Stimulated activated CD8-positive, alpha-beta memory T cell treated with anti-CD3 and anti-CD28 coated beads, Interleukin-4, amount 100 ng/mL, for 24 hours (primary cell): ENCODE measurements at places on chromosomes 16 and 17.

DNA sequence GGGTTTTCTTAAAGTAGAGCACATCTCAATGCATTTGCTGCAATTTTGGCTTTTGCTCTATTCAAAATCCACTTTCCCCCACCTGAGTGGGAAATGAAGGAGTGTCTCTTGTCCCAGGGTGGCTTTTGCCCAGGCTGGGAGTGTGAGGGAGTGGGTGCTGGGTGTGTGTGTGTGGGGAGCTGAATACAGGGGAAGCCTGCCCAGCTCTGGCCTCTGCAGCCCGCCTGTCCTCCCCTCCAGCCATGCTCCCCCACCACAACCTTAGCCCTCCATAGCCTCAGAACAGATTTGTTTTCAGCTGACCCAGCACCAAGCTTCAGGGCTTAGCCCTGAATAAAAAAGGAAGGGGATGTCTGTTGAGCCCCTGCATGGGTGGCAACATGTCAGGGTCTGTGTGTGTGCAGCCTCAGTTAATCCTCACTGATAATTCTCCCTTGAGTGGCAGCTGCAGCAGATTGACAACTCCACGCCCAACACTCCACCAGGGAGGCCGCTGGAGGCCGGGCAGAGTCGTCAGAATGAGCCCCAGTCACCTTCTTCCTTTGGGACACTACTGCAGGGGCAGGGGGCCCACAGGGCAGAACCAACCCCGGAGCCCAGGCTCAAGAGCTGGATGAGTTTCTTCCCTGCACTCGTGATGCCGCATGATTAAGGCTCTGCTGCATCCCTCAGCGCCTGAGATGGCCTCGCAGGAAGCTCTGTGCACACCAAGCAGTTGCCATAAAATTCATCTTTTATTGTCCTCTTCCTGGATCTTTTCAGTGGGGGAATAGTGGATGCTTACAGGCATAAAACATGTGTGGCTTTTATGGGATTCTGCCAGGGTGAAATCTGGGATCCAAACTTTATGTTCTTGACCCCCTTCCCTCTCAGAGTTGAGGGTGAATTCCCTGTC is 55.0 kb downstream of the SPACA3 start:
- DNase-seq = no peak

- no peak for DNase-seq
Measured at GRCh38 chr16:68070806-68071517, 14.2 kb upstream of the NFATC3 start.

GRCh38 chr16:10806698-10807097 is 11.9 kb downstream of the TVP23A start:
- no peak for DNase-seq

DNA sequence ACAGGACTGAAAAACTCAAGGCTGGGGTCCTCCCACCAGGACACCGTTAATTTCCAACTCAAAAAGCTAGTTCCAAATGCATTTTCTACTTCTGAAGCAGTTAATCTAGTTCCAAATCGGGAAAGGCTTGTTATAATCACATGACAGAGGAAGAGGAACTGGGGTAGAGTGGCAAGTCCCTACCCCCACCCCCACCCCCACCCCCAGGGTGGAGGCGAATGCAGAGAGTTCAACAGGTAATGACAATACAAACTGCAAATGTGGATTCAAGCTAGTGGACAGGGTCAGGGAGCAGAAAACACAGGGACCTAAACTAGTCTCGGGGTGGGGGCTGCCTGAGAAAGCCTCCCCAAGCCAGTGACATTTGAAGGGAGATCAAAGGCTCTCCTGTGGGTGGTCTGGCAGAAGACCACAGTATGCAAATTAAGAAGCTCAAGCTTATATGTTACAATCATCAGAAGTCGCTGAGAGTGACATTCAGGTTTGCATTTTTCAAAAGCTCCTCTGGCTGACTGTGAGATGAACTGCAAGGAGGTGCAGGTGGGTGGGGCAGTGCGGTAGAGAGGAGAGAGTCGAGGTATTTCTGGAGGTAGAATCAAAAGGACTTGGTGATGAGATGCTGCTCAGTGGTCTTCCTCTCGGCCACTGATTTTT is 56.4 kb upstream of the SLC25A19 start:
- no peak for DNase-seq

DNA sequence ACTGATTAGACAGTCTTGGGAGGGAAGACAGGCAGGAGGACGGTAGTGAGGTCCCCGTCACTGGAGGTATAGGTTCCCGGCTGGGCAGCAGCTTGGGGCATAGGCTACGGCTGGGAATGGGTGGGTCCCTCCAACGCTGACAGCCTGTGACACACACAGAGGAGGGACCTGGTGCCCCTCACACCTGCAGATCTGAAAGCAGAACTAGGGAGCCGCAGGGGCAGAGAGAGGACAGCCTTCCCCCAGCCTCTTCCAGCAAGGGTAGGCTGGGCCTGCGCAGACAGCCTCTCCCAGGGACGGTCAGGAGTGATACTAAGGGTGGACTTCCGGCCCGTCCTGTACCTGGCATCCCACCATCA is 2.0 kb downstream of the P2RX1 start:
- DNase-seq = no peak

- DNase-seq = no peak
Measured at GRCh38 chr16:68406458-68407152, 41.7 kb downstream of the SMPD3 start.

GRCh38 chr17:1264196-1264595 is 6.0 kb upstream of the BHLHA9 start:
- no peak for DNase-seq

GRCh38 chr17:10336393-10336792 is 36.4 kb downstream of the MYH13 start:
- no peak for DNase-seq

DNA sequence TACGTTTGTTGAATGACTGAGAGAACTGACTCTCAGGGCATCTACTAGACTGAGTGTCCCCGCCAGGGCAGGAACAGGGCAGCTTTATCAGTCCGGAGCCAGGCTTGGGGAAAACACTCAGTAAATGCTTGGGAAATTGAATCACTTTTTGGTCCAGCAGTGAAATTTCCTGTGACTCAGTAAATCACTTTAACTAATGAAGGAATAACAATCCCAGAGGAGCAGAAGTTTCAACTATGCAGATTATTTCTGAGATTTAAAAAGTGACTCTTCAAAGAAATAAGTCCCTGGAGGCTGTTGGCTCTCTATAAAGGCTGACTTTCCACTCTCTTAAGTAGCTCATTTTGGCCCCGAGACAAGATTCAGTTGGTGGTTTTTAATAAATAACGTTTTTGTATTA is 101.8 kb downstream of the FOXL1 start:
- no peak for DNase-seq

DNA sequence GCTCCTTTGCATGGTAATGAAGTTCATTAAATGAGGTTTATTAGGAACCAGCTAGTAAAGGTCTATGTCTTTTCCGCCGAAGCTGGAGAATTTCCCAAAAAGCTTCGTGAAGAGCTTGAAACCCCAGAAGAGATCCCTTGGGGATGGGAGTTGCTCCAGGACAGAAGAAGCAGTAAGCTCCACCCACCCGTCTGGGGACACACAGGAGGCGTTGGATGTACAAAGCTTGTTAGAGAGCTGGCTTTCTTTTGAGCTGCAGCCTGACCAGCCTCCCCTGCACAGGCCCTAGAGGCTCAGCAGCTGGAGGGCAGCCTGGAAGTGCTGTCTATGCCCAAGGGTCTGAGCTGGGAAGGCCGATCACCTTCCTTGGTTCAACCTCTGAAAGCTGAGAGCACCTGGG is 147.4 kb upstream of the SDK2 start:
- DNase-seq = no peak

GRCh38 chr17:56392321-56392720 is 201.2 kb upstream of the NOG start:
- no peak for DNase-seq

GRCh38 chr17:3534881-3535252 is 22.7 kb downstream of the TRPV3 start:
- no peak for DNase-seq

GRCh38 chr16:66905633-66906539 is 12.8 kb downstream of the CDH16 start:
- no peak for DNase-seq

DNA sequence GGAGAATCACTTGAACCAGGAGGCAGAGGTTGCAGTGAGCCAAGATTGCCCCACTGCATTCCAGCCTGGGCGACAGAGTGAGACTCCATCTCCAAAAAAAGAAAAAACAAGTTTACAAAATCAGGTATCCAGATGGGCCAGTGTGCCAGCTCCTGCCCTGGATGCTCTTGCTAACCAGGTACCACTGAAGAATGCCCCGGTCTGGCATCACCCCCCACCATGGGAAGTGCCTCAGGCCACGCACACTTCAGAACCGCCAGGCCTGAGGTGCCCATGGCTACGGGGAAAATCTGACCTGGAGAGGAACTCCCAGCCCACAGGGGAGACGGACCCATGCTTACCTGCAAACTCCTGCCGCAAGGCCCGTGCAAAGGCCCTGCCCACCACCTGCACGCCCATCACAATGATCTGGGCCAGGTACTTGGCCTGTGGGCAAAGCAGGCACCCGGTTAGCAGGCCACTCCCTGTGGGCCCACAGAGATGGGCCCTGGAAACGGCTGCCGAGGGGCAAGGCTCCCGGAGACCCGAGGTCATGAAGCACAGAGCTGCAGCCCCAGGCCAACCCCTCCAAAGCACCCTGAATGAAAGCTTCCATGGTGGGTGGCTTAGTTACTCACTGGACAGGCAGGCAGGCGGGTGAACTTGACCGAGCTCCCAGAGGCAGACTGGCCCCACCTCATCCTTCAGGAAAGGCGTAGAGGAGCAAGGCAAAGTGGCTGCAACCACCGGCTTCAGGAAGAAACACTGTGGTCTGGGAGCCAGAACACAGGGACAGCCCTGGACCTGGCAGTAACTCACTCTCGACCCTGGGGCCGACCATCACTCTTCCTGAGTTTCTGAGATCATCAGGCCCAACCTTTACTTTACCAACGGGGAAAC is 8.0 kb downstream of the PAM16 start:
- no peak for DNase-seq

DNA sequence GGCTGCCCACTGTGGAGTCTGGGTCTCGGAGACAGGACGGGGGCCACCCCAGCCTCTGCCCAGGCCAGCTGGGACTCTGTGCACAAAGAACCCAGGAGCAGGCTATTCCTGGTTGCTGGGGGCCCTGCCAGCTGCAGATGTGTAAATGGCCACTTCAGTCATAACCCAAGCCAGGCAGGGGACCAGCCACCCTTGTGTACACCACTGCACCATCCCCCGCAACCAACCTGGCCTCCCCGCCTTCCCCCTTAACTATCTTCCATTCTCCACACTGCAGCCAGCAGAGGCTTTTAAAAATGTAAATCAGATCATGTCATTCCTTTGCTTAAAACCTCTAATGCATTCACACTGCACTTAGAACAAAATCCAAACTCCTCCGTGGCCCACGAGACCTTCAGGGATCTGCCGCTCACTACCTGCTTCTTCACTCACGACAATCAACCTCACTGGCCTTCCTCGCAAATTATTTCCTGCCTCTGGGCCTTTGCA is 28.3 kb downstream of the RTN4RL1 start:
- no peak for DNase-seq

DNA sequence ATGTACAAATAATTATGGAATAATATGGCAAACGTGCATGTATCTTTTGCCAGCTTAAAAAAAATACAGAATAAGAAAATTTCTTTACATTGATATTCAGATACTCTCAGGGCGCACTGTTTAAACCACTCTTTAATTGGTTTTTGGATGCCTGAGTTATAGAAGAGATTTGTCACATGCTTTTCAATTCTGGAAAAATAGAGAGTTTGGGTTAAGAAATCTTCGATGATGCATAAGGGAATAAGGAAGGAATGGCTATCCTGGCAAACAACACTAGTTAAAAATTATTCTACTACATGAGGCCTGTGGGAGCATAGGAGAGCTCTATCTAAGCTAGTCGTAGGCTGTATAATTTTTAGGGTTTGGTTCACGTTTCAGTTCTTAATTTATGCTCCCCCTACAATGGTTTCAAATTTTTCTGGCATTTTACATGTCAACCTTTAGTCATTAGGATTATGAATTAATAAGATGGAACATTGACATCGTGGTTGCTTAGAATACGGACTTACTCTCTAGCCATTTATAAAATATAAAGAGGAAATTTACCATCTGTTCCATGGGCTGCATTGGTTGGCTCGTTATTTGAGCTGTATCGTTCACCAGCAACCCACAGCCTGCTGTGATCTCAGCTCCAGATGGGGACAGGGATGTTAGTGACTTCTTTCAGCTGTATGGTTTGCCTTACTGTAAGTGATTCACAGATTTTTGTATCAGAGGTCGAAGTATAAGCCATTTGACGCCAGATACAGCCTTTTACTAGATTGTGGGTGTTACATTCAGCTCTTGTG is 15.9 kb downstream of the NARF start:
- DNase-seq = no peak
